ENCODE measurements at places on chromosomes 7 and 10. TPM values are rescaled to one million over a fixed set of nuclear protein-coding genes. Genes with fewer than 3 reads are reported as not detected.

DNA sequence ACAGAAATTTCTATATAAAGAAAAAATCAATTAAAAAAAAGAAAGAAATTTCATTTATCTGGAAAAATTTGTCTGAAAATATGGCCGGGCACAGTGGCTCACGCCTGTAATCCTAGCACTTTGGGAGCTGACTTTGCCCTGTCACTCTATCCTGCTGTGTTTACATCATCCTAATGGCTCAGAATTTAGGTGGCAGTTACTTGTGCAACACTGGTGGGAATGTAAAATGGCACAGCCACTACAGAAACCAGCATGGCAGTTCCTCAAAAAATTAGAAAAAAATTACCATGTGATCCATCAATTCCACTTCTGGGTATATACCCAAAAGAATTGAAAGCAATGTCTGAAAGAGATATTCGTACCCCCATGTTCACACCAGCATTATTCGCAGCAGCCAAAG is 405.2 kb upstream of the AUTS2 start:
- no peak for DNase-seq

DNA sequence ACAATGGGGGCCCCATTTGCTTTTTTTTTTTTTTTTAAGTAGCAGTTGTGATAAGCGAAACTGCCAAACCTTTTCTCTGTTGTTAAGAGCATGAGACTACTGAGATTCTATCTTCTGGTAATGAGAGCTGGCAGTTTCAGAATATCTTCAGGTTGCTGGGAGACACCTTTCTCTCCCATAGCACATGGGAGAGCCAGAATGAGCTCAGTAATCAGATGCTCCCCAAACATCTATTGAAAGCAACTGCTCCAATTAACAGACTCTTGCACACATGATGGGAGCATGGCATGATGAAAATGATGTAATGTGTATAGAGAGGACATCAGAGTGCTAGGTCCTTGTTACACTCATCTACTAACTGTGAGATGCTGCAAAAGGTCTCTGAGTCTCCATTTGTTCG is 18.8 kb downstream of the MYO3A start:
- DNase-seq: no peak

DNA sequence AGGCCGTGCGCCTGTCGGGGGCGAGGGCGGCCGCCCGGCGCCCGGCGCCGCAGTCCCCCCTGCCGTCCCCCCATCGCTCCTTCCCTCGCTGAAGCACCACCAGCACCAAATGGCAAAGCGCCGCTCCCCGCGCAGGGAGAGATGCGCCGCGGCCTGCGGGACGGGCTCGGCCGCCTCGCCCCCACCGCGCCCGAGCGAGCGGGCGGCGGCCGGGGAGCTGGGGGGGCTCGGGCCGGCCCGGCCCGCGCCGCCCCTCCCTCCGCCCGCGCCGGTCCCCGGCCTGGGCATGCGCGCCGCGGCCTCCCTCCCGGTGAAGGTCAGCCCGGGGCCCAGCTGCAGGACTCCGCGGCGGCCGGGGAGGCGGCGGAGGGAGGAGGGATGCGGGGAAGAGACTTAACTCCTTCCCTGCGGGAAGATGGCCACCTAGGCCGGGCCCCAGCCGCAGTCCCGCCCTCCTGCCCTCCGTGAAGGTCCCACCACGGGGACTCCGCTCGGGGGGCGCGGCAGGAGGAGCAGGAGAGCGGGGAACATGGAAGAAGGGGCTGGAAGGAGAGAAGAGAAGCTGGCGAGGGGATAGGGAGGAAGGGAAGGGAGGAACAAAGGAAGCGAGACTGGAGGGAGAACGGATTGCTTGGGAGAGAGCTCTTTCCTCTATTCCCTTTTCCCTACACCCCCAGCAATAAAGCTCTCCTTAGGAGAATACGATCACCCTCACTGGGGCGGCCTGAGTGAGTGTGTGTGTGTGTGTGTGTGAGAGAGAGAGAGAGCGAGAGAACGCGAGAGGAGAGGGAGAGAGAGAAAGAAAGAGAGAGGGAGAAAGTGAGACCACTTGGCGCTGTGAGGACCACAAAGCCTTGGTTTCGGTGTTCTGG is 3.4 kb upstream of the SMARCD3 start:
- peak; percentile 90 for DNase-seq

DNA sequence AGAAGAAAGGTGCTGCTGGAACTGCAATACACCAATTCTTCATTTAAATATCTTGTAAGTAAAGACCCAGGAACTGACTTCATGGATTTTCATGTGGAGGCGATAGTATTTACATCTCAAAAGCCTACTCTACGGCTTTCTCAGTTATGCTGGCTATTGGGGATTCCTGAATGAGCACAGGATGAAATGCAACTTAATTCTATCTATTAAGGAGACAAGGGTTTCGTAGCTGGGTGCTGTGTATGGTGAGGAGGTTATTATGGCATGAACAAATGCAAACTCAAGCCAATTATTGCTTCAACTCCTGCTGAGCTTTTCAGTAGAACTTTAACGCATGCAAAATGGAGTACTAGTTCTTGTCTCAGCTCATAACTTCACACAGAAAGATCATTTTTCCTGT is 251.2 kb downstream of the SORCS1 start:
- DNase-seq: no peak

DNA sequence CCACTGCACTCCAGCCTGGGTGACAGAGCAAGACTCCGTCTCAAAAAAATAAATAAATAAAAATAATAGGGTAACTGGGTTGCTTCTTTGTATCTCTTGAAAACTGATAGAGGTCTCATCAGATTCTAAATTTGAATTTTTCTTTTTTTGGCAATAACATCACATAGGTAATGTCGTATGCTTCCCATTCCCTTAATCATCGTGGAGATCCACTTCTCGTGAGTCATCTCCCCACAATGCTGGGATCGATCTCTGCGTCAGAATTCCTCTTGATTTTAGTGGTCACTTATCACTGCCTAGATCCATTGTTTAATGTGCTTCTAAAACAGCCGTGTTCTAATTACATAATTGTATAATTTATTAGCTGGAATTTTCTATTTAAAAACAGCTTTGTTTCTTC is 70.5 kb upstream of the DNAJB6 start:
- no peak for DNase-seq

GRCh38 chr7:71970725-71971124 is 441.4 kb downstream of the CALN1 start:
- no peak for DNase-seq

- peak; percentile 92 for DNase-seq
Observed at GRCh38 chr7:27169658-27170425, 4.3 kb downstream of the HOXA10 start.

Gene GOLGA7B
- total RNA-seq: 0.50 TPM

Gene HOXA5
- total RNA-seq: 38.0 TPM

Gene UCN3
- not detected for total RNA-seq

Gene CACNB2
- 2.8 TPM for total RNA-seq

Gene CCL24
- total RNA-seq: not detected

Gene LEP
- not detected for total RNA-seq

All from kidney (tissue), 22 donors.